ENCODE measurements at places on chromosomes 7 and 10.

DNA sequence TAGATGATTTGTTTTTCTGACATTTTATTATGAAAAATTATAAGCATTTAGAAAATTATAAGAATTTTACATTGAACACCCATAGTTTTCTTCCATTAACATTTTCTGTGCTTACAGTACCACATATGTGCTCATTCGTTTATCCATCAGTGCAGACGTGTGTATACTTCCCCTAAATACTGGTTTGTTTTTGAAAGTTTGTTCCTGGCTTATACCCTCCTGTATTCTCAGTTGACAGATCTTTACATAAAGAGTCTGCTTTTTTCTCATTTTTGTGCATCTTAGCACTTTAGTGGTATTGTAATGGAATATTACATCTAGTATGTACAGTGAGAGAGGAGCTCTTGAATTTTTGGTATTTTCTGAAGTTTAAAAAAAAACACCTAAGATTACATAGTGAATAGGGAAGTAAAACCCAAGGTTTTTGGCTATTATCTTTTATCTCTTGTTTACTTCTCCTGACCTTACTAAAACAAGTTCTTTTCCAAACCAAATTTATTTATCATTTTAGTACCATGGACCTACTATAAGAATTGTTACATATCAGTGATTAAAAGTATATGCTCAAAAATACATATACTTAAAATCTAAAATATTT lies 8.1 kb downstream of the DLD start:
- no peak for DNase-seq

DNA sequence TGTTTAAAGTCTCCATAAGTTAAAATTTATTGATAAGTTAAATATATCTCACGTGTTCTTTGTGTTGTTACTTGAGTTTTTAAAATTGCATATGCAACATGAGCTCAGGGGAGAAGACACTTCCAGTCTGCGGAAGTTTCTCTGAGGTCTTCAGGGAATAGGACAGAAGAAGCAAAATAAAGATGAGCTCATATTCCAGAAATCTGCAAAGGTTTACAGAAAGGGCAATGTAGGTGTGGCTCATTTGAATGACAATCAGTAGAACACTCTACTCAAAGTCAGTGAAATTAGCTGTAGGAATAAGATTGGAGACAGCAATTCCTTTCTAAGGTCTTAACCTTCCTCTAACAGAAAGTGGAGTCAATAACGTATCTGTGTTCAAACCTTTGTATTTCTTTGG lies 53.7 kb downstream of the CACNA2D1 start:
- no peak for DNase-seq

DNA sequence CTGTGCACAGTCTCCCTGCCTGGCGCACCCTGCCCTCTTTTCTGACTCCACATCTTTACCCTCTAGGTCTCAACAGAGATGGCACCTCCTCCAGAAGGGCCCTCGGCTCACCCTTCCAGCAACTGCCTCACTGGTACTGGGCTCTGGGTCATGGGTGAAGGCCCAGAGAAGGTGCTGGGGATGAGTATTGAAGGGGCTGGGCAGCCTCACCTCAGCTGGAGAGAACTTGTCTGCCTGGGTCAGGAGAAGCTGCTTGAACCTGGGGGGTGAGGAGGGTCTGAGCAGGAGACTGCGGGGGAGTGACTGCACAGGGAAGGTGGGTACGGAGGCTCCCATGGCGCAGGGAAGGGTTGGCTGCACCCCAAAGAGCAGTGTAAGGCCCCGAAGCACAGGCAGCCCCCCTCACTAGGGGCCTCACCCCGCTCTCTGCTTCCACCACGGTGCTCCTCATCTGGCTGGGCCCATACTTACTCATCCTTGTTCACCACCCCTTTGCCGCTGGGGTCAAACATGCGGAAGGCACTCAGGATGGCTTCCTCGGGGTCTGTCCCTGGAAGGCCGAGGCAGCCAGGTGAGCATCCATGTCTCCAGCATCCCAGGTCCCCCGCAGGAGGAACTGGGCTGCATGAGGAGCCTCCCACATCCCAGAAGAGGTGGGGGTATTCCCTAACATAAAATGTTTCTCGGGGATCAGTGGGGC lies 1.7 kb downstream of the MYL7 start:
- DNase-seq = no peak

DNA sequence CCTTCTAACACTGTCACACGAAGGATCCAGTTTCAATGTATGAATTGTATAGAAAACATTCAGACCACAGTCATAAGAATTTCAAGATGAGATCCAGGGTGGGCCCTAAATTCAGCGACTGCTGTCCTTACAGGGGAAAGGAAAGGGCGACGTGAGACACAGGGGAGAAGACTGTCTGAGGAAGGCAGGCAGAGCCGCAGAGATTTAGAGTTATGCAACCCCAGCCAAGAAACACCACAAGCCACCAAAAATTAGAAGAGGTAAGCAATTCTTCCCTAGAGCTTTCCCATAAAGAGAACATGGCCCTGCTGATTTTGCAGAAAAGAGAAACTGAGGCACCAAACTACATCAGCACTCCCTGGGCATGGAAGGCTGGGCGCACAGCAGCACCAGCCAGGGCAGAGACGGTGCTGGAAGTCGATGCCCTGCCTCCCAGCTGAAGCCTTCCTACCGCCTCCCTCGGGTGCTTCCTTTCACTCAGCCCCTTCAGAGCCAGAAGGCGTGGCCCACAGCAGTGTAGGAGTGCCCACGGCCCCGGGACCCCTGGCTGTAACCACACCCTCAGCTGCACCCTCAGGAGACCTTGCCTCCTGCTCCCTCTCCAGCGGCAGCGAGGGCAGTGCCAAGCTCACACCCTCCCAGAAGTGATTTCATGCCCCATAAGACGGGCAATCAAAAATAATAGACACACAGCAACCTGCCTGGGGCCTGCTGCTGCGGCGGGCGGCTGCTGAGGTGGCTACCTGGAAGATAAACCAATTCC lies 81.0 kb upstream of the LRRC4 start:
- DNase-seq = no peak

GRCh38 chr7:94003446-94004023 lies 620 bp downstream of the BET1 start:
- DNase-seq = no peak

GRCh38 chr10:53006663-53007526 lies 234.3 kb upstream of the MBL2 start:
- no peak for DNase-seq

DNA sequence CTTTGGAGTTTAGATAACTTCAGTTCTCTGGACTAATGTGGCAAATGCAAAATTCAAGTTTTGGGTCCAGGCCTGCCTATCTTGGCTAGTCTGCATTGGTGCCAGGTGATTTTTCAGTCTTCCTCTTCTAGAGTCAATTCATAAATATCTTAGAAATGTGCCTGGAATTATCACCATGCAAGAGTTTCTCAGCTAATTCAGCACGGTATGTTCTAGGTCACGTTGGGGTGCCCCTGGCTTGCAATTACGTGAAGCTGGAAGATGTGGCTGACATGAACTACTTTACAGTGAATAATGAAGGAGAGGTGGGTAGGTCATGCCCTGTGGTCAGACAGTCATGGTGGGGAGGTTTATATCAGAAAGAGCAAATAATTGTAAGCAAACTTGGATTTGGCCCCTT lies 25.0 kb downstream of the ZDHHC6 start:
- DNase-seq = no peak

GRCh38 chr7:47361746-47362215 lies 220.1 kb downstream of the TNS3 start:
- DNase-seq = no peak

- DNase-seq = no peak
These were observed 489.9 kb downstream of the NXPH1 start for GRCh38 chr7:8923164-8923806.

DNA sequence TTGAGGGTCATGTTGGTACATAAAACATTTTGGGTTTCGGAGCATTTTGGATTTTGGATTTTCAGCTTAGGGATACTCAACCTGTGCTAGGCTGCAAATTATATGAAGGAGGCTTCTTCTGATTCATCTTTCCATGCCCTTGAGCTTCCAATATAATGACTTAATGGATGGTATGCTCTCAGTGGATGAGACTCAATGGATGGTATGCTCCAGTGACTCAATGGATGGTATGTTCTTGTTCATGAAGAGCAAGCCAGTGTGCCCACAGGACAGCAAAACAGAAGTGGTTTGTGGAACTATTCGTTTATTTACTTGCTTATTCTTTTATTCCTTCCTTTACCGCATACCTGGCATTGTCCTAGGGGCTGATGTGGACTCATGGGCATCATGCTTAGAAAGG lies 969.6 kb downstream of the LRMDA start:
- DNase-seq = no peak

GRCh38 chr7:92982928-92983327 lies 134.9 kb downstream of the SAMD9 start:
- no peak for DNase-seq

DNA sequence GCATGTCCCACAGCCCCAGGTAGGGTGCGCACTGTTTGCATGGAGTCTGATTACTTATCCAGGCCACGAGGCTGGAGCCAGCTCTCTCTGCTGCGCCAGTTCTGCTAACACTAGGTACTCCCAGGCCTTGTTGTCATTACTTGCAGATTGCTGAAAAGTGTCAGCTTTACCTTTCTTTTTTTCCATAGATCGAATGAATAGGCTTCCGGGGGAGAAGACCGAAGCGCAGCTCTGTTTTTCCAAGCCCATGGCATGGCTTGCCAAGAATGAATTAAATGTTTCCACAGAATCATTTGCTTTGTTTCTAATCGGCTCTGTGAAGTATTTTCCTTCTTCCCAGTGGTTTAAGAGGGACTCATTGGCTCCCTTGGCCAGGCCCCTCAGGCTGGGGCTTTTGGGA lies 285.8 kb downstream of the BMPER start:
- DNase-seq = no peak

DNA sequence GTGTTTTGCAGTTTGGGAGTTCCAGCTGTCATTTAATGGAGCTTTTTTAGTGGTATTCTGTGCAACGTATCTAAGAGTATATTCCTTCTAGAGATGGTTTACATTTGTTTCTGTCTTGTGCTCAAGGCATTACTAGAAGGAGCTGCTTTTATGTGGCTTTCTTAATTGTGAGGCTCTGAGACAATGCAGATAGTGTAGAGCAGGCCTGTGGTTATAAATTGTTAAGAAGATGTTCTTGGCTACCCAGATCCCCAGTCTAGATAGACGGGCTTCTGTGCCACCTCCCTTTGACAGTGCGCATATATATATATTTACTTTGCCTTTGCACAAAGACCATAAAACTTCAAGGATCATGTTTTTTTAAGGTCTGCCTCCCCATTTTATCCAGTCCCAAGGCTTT lies 160.8 kb upstream of the PODXL start:
- DNase-seq = no peak

DNA sequence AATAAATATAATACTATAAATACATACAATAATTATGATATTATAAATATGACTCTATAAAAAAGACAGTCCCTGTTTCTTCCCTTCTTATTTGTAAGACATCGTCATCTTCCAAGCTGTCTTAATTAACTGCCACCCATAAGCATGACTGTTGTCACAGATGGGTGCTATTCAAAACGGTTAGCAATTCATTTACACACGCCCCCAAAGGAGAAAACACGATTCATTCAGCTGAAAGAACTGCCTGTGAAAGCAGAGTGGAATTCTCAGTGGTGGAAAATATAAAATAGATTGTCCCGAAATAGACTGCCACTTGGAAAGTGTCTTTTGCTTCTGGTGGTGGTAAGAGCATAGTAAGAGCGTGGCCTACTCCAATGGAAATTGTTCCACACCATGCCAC lies 48.9 kb upstream of the ELMO1 start:
- no peak for DNase-seq

DNA sequence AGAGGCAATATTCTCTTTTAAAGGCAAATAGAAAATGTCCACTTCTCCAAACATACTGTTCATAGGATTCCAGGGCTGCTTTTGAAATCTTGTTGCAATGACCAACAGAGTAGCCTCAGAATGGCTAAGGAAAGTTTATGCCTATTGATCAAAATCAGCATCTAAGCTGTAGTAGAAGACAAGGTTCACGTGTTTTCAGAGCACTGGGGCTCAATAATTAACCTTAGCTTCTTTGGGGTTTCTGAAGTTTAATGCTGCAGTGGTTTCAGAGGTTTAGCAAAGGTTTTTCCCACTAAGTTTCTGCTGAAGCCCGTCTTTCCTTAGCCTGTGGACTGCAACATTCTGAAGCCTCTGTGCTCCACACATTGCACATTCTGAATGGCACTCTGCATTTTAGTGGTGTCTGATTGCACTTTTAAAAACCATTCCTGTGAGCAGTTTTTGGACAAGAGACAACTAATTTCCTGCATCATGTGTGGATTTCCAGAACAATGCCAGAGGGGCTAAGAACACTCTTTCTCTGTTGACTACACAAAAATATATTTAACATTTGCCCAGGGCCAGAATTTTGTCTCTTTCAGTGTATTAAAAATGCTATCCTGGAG lies 342.5 kb downstream of the PTEN start:
- no peak for DNase-seq

DNA sequence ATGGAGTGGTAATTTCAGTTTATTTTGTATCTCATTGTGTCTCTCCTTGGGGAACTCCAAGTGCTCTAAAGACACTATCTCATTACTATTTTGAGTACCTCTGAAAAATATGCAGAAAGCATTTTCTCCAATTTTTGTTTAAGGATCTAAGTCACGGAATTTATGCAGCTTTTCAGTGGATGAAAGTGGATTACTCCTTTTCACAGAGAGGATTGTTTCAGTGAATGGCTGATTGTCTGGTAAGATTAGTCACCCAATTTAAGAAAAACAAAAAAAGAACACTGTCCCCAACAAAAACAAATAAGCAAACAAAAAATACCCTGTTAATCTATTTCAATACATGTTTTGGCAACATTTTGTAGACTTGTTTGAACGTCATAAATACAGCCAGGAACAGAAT lies 338.3 kb upstream of the TEX47 start:
- no peak for DNase-seq

DNA sequence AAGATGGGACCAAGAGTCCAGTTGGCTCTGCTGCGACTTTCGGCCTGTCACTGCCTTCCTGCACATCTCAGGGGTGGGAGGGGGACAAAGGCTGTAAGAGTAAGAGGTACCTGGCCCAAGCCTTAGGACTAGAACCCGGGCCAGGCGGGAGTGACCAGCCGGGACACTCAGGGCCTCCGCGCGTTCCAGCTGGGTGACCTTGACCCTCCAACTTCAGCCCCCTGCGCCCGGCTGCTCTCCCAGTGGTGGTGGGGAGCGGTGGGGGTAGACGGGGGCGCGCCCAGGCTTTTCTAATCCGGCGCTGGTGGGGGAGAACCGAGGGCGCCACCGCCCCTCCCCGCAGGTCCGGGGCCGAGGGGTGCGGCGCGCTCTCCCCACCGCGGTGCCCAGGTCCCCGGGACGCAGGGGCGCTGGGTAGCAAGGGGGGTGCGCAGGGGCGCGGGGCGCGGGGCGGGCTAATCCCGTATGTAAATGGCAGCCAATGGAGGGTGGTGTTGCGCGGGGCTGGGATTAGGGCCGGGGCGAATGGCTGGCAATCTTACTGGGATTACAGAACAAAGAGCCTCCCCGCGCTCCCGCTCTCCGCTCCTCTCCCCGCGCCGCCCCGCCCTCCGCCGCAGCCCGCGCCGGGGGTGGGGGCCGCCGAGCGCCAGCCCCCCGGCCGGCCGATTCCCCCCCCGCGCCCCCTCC lies at the start of gene GTF2IRD1:
Gene GTF2IRD1, plus strand, starts transcription at position 585 of the 690 bp plus-strand sequence. CDS start 54,175 bp downstream, outside the sequence.
- DNase-seq = no peak

- no peak for DNase-seq
These were observed 147.1 kb downstream of the MPP7 start for GRCh38 chr10:28155726-28156125.

- no peak for DNase-seq
These were observed 143.4 kb upstream of the GLI3 start for GRCh38 chr7:42380401-42380800.

Data from stimulated activated CD8-positive, alpha-beta memory T cell treated with anti-CD3 and anti-CD28 coated beads, Interleukin-4, amount 100 ng/mL, for 4 hours (primary cell).